Activated CD8-positive, alpha-beta T cell treated with anti-CD3 and anti-CD28 coated beads, Interleukin-2, amount 10 ng/mL, durations not matched to agents 7 days and 5 days (primary cell): ENCODE measurements at places on chromosomes 13 and 19. TPM values are rescaled to one million over a fixed set of nuclear protein-coding genes. Genes with fewer than 3 reads are reported as not detected.

The GPR183 gene
- 5.0 TPM for total RNA-seq

The GIPR gene
- total RNA-seq = 7.0 TPM

The NCR1 gene
- 0.47 TPM for total RNA-seq

The ANKLE1 gene
- total RNA-seq = 10.7 TPM

The ZNF433 gene
- 0.95 TPM for total RNA-seq

The TSSK6 gene
- 3.4 TPM for total RNA-seq

The SLC25A41 gene
- total RNA-seq = 0.16 TPM

The OVOL3 gene
- total RNA-seq = not detected

The RNASEH2A gene
- total RNA-seq = 49.2 TPM

The OR7A5 gene
- not detected for total RNA-seq

The IRGQ gene
- 11.2 TPM for total RNA-seq

The ZBTB7A gene
- 63.1 TPM for total RNA-seq

The SETDB2 gene
- total RNA-seq = 15.1 TPM

The ANGPTL8 gene
- total RNA-seq = not detected

The ZIM2 gene
- not detected for total RNA-seq
